ENCODE measurements at places on chromosomes 13 and 19. TPM values are rescaled to one million over a fixed set of nuclear protein-coding genes. Genes with fewer than 3 reads are reported as not detected.

The ADAMTSL5 gene
- total RNA-seq, result not detected

The RASAL3 gene
- total RNA-seq, result 18.0 TPM

The CEACAM3 gene
- not detected for total RNA-seq

The TIMM13 gene
- 43.8 TPM for total RNA-seq

The HCN2 gene
- 0.65 TPM for total RNA-seq

The PHF11 gene
- 11.8 TPM for total RNA-seq

The DDX39A gene
- total RNA-seq, result 63.0 TPM

The NAA16 gene
- 5.5 TPM for total RNA-seq

The LENG9 gene
- 6.2 TPM for total RNA-seq

The AKAP8L gene
- total RNA-seq, result 51.1 TPM
